Activated T-cell treated with anti-CD3 and anti-CD28 coated beads, Interleukin-2, amount 50 U/mL, for 72 hours (primary cell): ENCODE measurements at places on chromosomes 7 and 10. TPM values are rescaled to one million over a fixed set of nuclear protein-coding genes. Genes with fewer than 3 reads are reported as not detected.
A peak's percentile ranks its signal among the peaks of the same experiment; 100 is the strongest.

The HOGA1 gene
- total RNA-seq: not detected

The TBXAS1 gene
- 3.9 TPM for total RNA-seq

The PHKG1 gene
- 1.3 TPM for total RNA-seq

The HSPA12A gene
- total RNA-seq: 0.74 TPM

The ADCYAP1R1 gene
- not detected for total RNA-seq

DNA sequence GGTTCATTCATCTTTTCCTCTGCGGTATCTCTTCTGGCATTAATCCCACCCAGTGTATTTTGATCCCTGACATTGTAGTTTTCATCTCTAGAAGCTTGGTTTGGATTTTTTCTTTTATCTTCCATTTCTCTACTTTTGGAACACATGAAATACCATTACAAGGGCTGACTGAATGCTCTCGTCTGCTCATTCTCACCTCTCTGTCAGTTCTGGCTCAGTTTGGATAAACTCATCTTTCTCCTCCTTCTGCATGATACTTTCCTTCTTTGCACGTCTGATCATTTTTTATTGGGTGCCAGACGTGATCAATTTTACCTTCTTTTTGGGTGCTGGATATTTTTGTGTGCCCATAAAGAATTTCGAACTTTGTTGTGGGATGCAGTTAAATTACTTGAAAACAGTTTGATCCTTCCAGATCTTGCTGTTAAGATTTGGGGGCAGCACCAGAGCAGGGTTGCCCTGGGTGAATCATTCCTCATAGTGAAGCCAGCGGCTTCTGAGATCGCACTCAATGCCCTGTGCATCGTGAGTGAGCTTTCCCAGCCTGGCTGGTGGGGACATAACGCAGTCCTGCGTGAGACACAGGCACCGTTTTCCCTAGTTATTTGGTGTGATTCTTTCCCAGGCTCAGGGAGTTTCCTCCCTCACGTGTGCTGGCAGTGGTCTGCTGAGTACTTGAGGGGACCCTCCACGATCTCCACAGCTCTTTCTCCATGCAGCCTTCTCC lies 53.8 kb downstream of the LHPP start:
- no peak for DNase-seq
- no peak overlapping the region for H3K27ac ChIP-seq
- no peak overlapping the region for H3K4me3 ChIP-seq
- peaks cover 11% of the 10 kb centered on the region for H3K4me1 ChIP-seq

- H3K4me1 ChIP-seq: no peaks in the 10 kb centered on the region
- DNase-seq: no peak
- no peak overlapping the region for H3K27ac ChIP-seq
- H3K27me3 ChIP-seq: no peaks in the 10 kb centered on the region
Observed at GRCh38 chr10:121573538-121573941, 24.7 kb downstream of the FGFR2 start.

GRCh38 chr7:143362131-143363015 lies at the start of gene FAM131B:
Gene FAM131B (minus strand): TSS chr7:143362713. CDS start chr7:143362603, 110 bp downstream.
- H3K4me3 ChIP-seq: peak within 1 kb of the TSS; percentile 86
- peak; percentile 48 for DNase-seq
- H3K27me3 ChIP-seq: peaks cover 45% of the 10 kb centered on the region
- peaks cover 13% of the 10 kb centered on the region for H3K4me1 ChIP-seq
- H3K36me3 ChIP-seq: peaks cover 4% of the 10 kb centered on the region

DNA sequence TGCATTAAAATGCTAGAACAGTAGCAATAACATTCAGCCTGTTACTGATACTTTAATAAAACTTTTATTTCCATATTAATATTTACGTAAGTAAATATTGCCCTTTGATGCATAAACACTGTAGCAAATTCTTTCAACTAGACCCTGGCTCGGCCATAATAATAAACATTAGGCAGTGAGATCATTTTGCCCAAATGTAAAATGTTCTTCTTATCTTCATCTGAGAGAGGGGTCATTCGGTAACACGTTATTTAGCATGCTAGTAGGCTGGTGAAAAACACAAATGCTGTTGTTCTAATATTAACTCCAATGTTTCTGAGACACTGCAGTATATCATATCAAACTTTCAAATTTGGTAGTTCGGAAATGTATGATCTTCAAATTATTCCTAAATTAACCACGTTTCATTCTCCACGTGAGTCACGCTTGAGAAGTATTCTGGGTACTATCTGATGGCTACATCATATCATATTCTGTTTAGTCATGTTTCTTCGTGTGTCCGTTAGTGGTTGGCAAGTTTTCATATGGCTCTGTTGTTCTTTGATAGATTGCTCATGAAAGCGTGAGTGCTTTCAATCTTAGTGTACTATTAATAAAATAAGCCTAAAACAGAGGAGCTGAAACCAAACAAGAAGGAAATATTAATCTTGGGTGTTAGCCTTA lies 145.8 kb downstream of the NSUN6 start:
- peaks cover 5% of the 10 kb centered on the region for H3K27me3 ChIP-seq
- no peaks in the 10 kb centered on the region for H3K4me1 ChIP-seq
- no peak overlapping the region for H3K27ac ChIP-seq
- H3K36me3 ChIP-seq: no peaks in the 10 kb centered on the region

GRCh38 chr7:25375805-25376600 lies 147.7 kb upstream of the NPVF start:
- no peaks in the 10 kb centered on the region for H3K4me1 ChIP-seq
- H3K4me3 ChIP-seq: no peak overlapping the region
- no peak for DNase-seq

DNA sequence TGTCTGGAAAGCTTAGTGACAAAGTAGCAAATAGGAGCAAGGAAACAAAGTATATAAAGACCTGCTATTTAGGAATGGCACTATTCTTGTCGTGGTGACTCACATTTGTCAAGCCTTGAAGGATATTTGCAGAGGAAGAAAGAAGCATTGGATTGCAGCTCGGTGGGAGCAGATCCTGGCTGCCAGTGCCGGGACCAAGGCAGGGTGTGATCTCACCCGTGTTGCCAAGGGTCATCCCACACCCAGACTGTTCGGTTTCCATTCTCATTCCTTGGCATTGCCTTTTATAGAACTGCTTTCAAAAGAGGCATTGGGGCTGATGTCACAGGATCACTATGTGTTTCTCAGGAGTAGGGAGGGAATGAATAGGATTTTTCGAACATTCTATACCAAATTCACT lies 176.2 kb downstream of the GALNT17 start:
- DNase-seq: no peak
- H3K4me3 ChIP-seq: no peak overlapping the region
- H3K4me1 ChIP-seq: no peaks in the 10 kb centered on the region

DNA sequence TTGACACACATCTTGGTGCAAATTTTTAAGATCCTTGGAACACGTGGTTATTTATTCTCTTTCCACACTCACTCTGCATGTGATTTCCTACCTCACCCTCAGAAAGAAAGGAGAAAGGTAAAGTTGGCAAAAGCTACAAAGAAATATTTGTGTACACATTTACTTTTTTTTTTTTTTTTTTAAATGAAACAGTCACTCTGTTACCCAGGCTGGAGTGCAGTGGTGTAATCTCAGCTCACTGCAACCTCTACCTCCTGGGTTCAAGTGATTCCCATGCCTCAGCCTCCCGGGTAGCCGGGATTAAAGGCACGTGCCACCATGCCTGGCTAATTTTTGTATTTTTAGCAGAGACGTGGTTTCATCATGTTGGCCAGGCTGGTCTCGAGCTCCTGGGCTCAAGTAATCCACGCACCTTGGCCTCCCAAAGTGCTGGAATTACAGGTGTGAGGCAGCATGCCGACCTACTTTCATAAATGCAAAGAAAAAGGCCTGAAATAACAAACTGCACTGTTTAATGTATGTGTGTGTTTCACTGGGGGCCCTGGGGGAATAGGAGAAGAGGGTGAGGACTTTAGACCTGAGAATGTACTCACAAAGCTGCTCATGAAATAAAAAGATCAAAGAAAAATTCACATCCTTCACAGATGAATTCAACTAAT lies 71.6 kb upstream of the GRID1 start:
- H3K4me1 ChIP-seq: peaks cover 19% of the 10 kb centered on the region
- no peak for DNase-seq
- H3K4me3 ChIP-seq: no peak overlapping the region

DNA sequence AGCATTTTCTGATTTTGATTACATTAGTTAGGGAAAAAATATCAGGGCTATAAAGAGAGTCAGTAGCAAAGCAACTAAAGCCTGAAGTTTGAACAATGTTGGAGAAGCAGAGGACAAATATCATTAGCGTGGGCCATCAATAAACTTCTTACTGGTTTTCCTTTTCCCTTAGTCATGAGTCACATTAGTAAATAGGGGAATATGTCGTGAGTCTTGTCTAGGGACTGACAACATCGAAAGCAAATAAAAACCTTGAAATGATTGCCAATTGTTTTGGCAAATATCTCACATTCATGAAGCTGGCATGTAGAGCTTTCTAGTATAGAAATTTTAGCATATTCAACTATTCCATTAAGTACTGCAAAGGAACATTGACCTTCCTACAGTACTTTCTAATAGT lies 806.0 kb upstream of the SORCS1 start:
- no peak for DNase-seq
- no peaks in the 10 kb centered on the region for H3K4me1 ChIP-seq
- H3K4me3 ChIP-seq: no peak overlapping the region
- H3K27ac ChIP-seq: no peak overlapping the region
- H3K36me3 ChIP-seq: peaks cover 3% of the 10 kb centered on the region

DNA sequence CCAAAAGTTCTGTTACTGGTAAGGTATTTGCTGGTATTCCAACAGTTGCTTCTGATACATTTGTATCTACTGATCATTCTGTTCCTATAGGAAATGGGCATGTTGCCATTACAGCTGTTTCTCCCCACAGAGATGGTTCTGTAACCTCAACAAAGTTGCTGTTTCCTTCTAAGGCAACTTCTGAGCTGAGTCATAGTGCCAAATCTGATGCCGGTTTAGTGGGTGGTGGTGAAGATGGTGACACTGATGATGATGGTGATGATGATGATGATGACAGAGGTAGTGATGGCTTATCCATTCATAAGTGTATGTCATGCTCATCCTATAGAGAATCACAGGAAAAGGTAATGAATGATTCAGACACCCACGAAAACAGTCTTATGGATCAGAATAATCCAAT lies 131.0 kb downstream of the AASS start:
- no peaks in the 10 kb centered on the region for H3K36me3 ChIP-seq
- H3K4me1 ChIP-seq: peaks cover 6% of the 10 kb centered on the region
- H3K27ac ChIP-seq: no peak overlapping the region
- peak; percentile 4 for DNase-seq

DNA sequence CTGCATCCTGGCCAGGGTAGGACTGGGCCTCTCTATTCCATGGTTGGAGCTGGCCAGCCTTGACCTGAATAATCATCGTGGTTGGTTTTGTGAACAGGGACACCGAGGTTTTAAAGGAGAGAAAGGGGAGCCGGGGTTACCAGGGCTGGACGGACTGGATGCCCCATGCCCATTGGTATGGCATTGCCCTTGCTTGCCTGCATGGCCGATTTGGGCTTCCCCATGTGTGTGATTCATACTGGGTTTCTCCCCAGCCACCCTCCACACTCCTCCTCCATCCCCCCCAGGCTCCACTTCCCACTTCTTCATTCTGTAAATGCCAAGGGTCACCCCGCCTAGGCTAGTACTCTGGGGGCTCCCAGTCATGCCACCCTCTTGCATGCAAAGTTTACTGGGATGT lies 98.8 kb upstream of the MACROH2A2 start:
- H3K36me3 ChIP-seq: no peaks in the 10 kb centered on the region
- no peak overlapping the region for H3K27ac ChIP-seq
- no peak for DNase-seq

- H3K27ac ChIP-seq: no peak overlapping the region
- no peak overlapping the region for H3K4me3 ChIP-seq
- H3K36me3 ChIP-seq: no peaks in the 10 kb centered on the region
- peaks cover 10% of the 10 kb centered on the region for H3K27me3 ChIP-seq
Observed at GRCh38 chr10:75717126-75717916, 285.9 kb downstream of the LRMDA start.

GRCh38 chr10:22962817-22963216 lies 35.0 kb downstream of the ARMC3 start:
- H3K36me3 ChIP-seq: no peaks in the 10 kb centered on the region
- no peak overlapping the region for H3K27ac ChIP-seq
- no peaks in the 10 kb centered on the region for H3K4me1 ChIP-seq
- H3K4me3 ChIP-seq: no peak overlapping the region

GRCh38 chr10:31876652-31877352 lies 51.8 kb downstream of the ARHGAP12 start:
- DNase-seq: no peak
- H3K27me3 ChIP-seq: no peaks in the 10 kb centered on the region
- peaks cover 23% of the 10 kb centered on the region for H3K4me1 ChIP-seq

- H3K27ac ChIP-seq: no peak overlapping the region
- H3K36me3 ChIP-seq: no peaks in the 10 kb centered on the region
- no peaks in the 10 kb centered on the region for H3K27me3 ChIP-seq
Observed at GRCh38 chr7:68173513-68173912, 1176.9 kb downstream of the TYW1 start.

- DNase-seq: no peak
- H3K27me3 ChIP-seq: peaks cover 45% of the 10 kb centered on the region
- H3K4me1 ChIP-seq: no peaks in the 10 kb centered on the region
- H3K36me3 ChIP-seq: no peaks in the 10 kb centered on the region
Observed at GRCh38 chr7:8325067-8325466, 63.1 kb upstream of the ICA1 start.

DNA sequence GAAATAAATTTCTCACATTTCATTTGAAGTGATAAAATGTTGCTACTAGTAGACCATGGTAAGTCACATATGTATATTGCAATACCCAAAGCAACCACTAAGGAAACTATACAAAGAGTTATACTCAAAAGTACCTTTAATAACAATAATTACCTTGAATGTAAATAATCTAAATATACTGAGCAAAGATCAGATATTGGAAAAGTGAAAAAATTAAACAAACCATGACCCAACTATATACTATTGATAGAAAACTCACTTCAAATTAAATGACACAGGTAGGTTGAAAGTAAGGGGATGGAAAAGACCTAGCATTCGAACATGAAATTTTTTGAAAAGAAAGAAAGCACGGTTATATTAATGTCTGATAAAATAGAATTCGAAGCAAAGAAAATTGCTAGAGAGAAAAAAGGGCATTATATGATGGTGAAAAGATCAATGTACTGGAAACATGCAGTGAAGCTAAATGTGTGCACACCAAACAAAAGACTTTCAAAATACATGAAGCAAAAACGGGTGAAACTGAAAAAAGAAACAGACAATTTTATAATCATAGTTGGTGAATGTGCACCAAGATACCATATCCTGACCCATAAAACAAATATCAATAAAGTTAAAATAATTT lies 29.1 kb downstream of the TFPI2 start:
- peaks cover 3% of the 10 kb centered on the region for H3K4me1 ChIP-seq
- DNase-seq: no peak

DNA sequence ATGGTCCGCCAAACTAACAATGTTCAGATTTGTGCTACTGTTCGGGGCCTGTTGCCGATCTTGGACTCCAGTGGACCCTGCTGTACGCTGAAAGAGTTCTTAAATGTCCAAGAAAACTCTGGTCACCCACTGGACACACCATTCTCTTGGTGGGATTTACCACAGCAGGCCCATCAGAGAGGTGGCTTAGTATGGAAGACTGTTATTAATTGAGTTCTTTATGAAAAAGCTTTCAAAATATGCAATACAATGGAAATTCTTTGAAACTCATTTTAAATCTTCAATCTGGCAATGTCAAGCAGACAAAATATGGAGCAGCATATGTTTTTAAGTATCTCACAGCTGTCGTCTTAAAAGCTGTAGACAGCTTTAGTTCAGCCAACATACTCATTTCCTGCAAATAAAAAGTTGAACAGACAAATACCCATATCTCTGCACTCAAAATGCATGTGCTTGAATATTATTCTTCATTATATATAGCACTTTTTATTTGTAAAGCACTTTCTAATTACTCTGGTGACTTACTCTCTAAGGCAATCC lies 37.4 kb upstream of the GRM8 start:
- H3K27me3 ChIP-seq: peaks cover 46% of the 10 kb centered on the region
- no peak overlapping the region for H3K27ac ChIP-seq
- H3K4me1 ChIP-seq: no peaks in the 10 kb centered on the region
- no peaks in the 10 kb centered on the region for H3K36me3 ChIP-seq
